ENCODE measurements at places on chromosomes 3 and 15.

GRCh38 chr3:194801461-194802432 is 116.1 kb downstream of the FAM43A start:
- no peak for DNase-seq

DNA sequence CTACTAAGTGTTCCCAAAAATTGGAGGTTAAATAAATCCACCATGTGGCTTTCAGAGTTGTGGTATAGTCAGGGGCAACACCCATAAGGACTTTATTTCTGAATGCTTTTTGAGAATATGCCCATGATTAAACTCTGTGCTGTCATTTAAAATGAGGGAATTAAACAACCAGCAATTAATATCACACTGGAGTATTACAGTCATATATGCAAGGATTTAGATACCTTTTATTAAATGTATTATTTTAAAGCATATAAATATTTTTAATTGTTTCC is 227.6 kb downstream of the ZPLD1 start:
- no peak for DNase-seq

GRCh38 chr3:170356596-170357175 is 829 bp upstream of the SKIL start:
- DNase-seq, result peak; percentile 69

- DNase-seq, result no peak
Measured at GRCh38 chr3:48268381-48268935, 27.6 kb downstream of the ZNF589 start.

DNA sequence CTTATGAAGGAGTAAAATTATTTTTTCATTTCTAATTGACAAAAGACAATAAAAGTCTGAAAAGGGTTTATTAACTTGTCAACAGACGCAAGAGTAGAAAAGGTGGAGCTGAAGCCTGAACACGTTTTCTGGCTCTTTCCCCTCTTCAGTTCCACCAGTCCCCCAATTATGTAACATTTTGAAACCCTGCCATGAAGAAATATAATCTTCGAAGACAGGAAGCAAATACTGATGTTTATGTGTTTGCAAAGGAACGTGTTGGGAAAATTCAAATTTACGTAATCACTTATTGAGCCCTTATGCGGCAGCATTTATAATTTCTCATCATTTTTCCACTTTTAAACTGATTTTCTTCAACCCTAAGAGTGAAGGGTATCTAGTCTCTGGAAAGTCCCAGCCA is 767 bp downstream of the AP3S2 start:
- peak; percentile 9 for DNase-seq

- peak; percentile 33 for DNase-seq
Measured at GRCh38 chr15:80485370-80486164, 81.4 kb downstream of the ARNT2 start.

GRCh38 chr3:63523100-63523499 is 129.4 kb upstream of the SNTN start:
- no peak for DNase-seq

- peak; percentile 17 for DNase-seq
Measured at GRCh38 chr15:61834076-61834697, 226.1 kb downstream of the VPS13C start.

DNA sequence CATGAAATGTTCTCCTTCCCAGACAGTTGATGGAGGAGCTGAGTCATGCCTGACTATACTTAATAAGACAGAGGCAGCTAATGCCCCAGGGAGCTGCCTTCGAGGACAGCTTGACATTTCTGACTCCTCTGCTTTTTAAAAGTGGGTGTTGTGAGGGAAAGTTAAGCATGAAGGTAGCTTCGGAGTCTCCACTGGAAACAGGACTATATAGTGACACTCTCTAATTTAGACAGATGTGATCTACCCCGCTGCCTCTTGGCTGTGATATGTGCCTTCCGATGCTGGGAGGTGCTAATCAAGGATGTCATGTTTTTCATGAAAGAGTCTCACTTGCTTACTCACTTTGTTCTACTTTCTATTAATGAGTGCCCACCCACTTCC is 72.7 kb downstream of the IL1RAP start:
- no peak for DNase-seq

GRCh38 chr3:128426128-128426921 is 40.4 kb downstream of the DNAJB8 start:
- DNase-seq, result peak; percentile 60

- no peak for DNase-seq
Measured at GRCh38 chr3:135792174-135792573, 173.4 kb upstream of the PPP2R3A start.

DNA sequence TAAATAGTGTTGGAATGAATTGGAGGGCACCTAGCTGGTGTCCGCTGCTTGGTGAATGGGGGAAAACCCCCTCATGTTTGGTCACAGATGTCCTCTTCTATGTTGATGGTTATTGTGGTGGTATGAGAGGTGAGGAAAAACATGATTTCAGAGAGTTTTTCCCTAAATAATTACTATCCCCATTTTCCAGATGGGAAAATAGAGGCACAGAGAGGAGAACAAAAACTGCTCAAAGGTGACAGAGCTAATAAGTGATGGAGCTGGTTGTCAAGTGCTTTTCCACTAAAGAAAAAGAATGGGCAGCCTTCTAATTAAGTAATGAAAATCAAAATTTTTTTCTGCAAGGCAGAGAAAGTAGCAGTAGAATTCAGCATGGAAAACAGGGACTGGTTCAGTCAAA is 30.2 kb upstream of the CFAP161 start:
- no peak for DNase-seq

GRCh38 chr3:13292375-13292774 is 127.7 kb downstream of the NUP210 start:
- peak; percentile 6 for DNase-seq

- no peak for DNase-seq
Measured at GRCh38 chr15:99925661-99926461, 192.6 kb upstream of the LYSMD4 start.

GRCh38 chr3:124654470-124654845 is 75.8 kb upstream of the UMPS start:
- DNase-seq, result no peak

DNA sequence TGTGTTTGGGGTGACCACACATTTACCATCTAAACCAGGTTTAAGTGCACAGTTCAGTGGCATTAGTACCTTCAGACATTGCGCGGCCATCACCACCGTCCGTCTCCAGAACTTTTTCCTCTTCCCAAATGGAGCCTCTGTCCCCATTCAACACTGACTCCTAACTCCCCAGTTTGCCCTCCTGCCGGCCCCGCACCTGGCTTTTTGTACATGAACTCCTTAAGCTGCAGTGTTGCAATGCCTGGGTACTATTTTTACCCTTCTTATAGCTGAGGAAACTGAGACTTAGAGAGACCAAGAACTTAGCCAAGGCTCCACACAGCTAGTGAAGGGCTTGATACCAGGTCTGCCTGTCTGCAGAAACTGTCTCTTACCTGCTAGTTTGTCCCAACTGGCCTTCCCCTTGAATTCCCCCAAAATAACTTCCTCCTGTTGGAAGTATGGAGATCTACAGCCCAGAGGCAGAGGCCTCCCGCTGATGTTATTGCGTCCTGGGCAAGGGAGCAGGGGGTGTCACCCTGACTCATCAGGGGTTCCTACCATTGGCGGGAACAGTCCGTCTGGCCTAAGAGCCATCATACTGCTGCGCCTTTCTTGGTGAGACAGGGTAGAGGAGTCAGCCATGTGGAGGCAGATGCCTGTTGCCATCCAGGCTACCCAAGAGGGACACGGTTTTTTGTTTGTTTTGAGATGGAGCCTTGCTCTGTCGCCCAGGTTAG is 65.6 kb downstream of the GRIP2 start:
- DNase-seq, result no peak

GRCh38 chr3:118736107-118736506 is 298.5 kb downstream of the IGSF11 start:
- no peak for DNase-seq

DNA sequence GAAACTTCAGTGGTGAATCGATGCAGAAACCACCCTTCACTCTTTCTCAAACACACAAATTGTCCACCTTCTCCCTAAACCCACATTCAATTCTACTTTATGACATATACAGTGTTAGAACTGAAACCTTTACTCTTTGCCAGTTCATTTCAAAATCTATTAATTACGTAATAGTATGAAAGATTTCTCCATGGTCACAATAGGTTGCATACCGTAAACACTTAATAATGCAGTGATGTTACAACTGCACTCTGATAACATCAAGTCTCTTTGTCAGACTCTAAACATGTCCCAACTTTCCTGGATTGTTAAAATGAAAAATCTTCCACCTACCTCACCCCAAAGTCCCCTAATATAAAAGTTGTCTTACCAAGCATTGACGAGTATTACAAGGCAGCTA is 111.8 kb upstream of the PROK2 start:
- DNase-seq, result no peak

- DNase-seq, result no peak
Measured at GRCh38 chr15:72319360-72319984, 485 bp downstream of the CELF6 start.

GRCh38 chr15:76460347-76460746 is 123.8 kb downstream of the ISL2 start:
- no peak for DNase-seq

DNA sequence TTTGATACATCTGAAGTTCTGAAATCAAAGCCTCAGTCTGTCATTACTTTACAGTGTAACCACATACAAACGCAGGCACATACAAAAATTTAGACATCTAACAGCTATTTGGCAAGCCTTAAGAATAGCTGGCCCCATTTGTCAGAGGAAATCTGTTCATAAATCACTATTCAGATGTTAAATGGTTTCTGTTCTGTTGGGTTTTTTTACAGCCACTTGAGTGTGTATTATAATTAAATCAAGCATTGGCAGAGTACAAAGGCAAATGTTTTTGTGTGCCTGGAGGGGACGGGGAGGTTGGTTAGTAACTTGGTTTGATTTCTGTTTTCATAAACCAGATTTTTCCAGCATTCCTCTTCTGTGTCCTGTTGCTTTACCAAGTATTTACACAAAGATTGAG is 24.1 kb downstream of the PIGB start:
- no peak for DNase-seq

DNA sequence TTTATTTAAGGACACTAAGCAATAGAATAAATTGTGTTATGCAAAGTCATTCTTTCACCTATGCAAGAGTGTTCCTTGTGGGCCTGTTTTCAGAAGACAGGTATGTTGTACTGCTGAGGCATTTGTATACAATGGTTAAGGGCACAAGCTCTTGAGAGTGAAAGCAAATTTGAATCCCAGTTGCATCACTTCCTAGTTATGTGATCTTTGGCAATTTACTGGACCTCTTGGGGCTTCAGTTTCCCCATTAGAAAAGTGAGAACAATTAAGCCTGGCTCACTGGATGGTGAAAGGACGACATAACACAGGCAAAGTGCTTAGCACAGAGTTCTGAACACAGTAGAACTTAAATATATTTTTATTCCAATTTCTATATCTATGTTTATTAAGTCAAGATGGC is 117.4 kb downstream of the EFHB start:
- no peak for DNase-seq

DNA sequence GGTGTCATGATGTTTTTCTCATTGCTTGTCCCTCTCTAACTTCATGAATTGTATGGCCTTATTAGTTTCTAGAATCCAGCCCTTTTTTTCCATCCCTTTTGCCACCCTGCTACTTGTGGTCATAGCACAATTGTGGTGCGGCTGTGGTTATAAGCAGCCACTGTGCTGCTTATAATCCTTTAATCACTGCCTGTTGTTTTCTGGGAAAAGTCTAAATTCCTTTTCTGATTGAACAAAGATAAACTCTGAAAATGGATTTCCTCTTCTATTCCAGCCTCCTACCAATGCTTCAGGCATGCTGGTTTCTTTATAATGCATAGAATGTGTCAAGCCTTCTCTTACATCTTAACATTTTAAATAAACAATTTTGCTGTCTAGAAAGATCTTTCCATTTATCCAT is 319.5 kb downstream of the C3orf38 start:
- no peak for DNase-seq

All from NCI-H526 treated with DMSO at 0.1 percent for 48 hours (cell line).